ENCODE measurements at places on chromosomes 7 and 10.

DNA sequence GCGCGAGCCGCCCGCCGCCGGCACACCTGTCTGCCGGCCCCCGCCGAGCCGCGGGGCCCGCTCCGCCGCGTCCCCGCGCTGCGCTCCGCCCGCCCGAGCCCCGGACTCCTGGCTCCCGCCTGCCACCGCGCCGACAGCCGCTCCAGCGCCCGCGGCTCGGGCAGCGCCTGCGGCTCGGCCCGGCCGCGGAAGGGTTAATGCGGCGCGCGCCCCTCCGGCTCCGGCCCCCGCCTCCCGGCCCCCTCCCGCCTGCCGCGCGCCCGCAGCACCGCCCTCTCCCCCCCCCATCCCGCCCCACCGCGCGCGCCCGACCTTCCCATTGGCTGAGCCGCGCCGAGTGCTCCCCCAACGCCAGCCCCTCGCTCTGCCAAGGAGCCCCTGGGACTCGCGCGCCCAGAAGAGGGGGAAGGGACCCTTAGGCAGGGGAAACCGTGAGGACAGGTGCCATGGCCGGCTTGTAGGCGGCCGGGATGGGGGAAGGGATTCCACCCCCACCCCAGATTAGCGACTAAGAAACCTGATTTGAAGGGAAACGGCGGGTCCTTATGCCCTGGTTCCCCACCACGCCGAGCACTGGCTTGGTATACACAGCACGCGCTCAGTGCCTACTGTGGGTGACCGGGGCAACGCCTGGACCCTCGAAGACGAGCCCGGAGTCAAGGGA, at the start of gene KCNH2:
KCNH2 (minus strand) TSS at position 196 of the 664 bp plus-strand sequence. CDS start 408 bp downstream, outside the sequence.
- DNase-seq, result peak; percentile 47

DNA sequence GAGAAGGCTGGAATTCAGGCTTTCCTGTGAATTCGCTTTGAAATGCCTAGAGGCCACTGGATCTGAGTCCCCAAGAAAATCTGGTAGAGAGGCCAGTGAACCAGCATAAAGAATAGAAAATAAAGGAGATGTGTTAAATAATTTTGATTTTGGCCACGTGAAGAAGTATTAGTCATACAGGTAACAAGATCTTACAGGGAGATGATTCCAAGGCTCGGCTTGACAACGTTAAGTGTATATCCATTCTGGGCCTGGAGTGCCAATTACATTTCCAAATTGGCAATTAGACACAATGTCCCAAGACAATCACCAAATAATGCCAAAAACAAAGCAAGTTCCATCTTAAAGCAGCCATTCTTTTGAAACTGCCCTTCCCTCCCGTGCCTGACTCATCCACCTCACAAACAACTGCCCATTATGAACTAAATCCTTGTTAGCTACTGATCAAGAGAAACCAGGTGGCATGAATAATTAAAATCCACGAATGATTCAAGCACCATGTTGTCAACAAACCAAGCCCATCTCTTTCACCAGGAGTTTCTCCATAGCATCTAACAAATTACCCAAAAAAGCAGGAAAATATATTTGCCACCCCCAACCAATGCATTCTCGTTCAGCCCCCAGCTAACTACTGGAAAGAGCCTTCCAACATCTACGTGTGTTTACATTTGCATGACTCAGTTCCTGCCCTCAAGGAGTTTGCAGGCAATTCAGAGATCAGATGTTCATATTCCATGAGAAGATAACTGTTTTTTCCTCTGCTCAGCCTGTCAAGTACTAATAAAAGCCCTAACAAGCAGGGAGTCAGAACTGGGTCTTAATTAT, 8.5 kb downstream of the KCNMA1 start:
- no peak for DNase-seq

GRCh38 chr7:66720561-66720960, 20.0 kb upstream of the RABGEF1 start:
- no peak for DNase-seq

GRCh38 chr7:132519936-132520335, 56.3 kb downstream of the PLXNA4 start:
- no peak for DNase-seq

- no peak for DNase-seq
Observed at GRCh38 chr7:96740130-96740529, 30.5 kb upstream of the SEM1 start.

GRCh38 chr7:70569335-70569819, 562.6 kb upstream of the GALNT17 start:
- no peak for DNase-seq

DNA sequence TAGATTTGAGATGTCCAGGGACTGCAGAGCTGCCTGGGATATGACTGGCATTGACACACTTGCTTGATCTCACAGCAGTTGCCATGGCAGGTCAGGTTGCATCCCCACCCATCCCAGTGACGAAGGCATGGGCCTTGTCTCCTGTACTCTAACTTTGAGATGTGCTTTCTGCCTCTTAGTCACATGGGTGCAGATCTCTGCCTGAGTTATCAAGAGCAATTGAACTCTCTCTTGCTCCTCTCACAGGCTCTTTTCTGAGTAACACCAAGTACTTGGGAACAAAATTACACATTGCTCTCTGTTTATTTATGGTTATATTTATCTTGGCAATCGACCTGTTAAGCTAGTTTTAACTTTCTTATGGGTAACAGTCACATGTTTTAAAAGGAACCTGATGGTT, 237.3 kb downstream of the NSUN6 start:
- no peak for DNase-seq

GRCh38 chr10:68784476-68784875, 42.9 kb upstream of the STOX1 start:
- no peak for DNase-seq

DNA sequence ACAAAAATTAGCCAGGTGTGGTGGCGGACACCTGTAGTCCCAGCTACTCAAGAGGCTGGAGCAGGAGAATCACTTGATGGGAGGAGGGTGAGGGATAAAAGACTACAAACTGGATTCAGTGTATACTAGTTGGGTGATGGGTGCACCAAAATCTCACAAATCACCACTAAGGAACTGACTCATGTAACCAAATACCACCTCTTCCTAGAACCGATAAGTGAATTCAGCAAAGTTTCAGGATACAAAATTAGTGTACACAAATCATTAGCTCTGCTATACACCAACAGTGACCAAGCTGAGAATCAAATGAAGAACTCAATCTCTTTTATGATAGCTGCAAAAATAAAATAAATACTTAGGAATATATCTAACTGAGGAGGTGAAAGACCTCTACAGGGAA, 23.0 kb upstream of the DMBT1 start:
- no peak for DNase-seq

- no peak for DNase-seq
Observed at GRCh38 chr10:72730479-72730878, 38.5 kb downstream of the MCU start.

DNA sequence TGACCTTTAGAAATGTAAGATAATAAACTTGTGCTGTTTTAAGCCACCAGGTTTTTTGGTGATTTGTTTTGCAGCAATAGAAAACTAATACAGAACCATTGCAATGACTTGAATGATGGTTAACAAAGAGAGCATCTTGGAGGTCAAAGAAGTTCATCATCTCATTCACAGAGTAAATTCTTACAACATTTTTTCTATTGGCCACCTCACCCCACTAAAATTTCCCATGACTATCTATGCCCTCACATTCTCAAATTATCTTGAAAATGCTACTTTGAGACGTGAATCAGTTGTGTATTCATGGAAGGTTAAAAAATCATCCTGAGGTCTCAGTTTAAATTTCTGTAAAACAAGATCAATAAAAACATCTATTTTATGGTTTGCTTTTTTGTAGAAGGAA, 754.2 kb downstream of the SORCS1 start:
- no peak for DNase-seq

GRCh38 chr10:4022473-4022872, 237.5 kb upstream of the KLF6 start:
- no peak for DNase-seq

- DNase-seq, result no peak
Observed at GRCh38 chr7:87113077-87113476, 39.2 kb upstream of the DMTF1 start.

GRCh38 chr7:105298439-105298894, 90.3 kb downstream of the SRPK2 start:
- no peak for DNase-seq

DNA sequence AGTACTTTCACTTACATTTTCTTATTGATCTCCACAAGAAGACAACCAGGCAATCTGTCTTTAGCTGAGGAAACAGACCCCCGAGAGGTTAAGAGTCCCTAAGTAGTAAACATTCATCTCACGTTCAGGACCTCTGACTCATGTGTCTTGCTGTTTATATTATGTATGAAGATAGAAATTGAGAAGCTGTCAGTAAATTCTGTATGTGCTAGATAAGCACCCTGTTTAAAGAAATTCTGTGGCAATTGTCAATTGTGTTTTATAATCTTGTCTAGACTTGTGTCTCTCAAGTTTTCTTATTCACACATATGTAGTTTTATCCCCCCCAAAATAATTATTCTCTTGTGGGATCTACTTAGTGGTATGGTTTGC, 14.5 kb downstream of the ADK start:
- no peak for DNase-seq

DNA sequence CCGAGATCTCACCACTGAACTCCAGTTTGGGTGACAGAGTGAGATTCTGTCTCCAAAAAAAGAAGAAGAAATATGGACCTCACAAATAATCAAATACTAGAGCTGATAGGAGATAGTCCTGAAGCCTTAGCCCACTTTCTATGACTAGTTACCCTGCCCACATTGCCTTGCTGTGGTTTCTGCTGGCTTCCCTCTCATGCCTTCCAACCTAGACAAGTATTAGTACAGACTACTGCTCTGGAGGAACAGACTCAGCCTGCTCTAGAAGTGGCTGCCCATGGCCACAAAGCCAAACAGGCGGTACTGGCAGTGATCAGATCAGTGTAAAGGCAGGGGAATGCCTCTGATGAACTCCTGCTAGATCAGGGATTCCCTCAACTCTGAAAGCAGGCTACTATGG, 89.7 kb upstream of the PRKAR2B start:
- DNase-seq, result no peak

- no peak for DNase-seq
Observed at GRCh38 chr7:17142831-17143541, 155.5 kb upstream of the AHR start.

GRCh38 chr10:3805201-3805790, 20.3 kb upstream of the KLF6 start:
- no peak for DNase-seq

GRCh38 chr7:4713183-4713784, 31.2 kb downstream of the FOXK1 start:
- no peak for DNase-seq

- no peak for DNase-seq
Observed at GRCh38 chr7:132076301-132077035, 499.8 kb downstream of the PLXNA4 start.

DNA sequence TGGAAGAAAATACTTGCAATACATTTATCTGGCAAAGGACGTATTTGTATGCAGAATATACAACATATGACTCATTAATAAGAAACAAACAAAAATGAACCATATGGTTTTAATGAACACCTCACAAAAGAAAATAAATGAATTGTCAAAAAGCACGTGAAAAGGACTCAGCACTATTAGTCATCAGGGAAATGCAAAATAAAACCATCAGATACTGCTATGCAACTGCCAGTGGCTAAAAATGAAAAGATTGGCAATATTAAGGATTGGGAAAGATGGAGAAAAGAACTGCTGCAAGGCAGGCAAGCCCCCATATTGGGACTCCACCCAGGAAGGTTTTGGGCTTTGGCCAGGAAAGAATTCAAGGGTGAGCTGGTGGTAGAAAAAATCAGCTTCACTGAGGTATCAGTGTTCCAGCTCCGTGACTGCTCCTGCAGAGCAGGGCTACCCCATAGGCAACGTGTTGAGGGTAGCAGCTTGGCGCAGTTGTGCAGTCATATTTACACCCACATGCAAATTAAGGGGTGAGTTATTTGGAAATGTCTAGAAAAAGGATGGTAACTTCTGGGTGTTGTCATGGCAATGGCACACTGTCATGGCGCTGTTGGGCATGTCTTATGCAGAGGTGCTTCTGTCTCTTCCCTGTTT, 72.7 kb downstream of the CUBN start:
- no peak for DNase-seq

- DNase-seq, result no peak
Observed at GRCh38 chr7:114916261-114916892, 5.5 kb upstream of the MDFIC start.

DNA sequence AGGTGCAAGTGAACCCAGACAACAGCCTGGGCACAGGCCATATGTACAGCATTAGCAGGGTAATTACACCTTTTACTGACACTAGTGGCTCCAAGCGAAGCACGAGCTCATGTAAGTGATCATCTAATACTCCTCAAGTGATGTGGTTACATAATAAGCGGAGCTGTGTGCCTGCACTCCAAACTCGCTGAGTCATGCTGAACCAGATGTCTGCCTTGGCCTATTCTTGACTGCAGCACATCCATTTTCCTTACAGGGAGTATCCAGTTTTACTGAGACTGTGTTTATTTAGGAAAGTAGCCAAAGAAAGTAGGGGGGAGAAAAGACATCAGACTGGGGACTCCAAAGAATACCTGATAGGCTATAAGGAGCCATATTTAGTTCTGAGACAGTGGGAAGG, 90.1 kb downstream of the GRM3 start:
- DNase-seq, result no peak

DNA sequence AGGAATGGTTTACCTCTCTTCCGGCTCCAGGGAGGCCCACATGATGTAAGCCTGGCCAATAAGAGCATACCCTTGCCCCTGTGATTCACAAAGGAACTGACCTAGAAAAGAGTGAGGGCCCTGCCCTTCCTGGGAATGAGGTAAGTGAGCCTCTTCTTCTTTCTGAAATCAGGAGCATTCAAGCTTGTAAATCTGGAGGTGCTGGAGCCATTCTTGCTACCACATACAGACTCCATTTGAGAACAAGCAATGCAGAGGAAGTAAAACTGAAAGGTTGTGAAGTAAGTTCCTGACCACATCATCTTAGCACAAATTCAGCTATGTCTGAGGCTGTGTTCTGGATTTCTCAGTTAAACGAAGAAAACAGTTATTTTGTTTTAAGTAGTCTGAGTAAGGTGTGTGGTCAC, 132.2 kb downstream of the CD36 start:
- DNase-seq, result no peak

GRCh38 chr7:96995406-96996110, 9.8 kb upstream of the DLX6 start:
- DNase-seq, result no peak

GRCh38 chr7:79984210-79984609, 150.4 kb upstream of the GNAI1 start:
- DNase-seq, result no peak

- DNase-seq, result no peak
Observed at GRCh38 chr7:87369216-87369615, 23.8 kb downstream of the CROT start.

DNA sequence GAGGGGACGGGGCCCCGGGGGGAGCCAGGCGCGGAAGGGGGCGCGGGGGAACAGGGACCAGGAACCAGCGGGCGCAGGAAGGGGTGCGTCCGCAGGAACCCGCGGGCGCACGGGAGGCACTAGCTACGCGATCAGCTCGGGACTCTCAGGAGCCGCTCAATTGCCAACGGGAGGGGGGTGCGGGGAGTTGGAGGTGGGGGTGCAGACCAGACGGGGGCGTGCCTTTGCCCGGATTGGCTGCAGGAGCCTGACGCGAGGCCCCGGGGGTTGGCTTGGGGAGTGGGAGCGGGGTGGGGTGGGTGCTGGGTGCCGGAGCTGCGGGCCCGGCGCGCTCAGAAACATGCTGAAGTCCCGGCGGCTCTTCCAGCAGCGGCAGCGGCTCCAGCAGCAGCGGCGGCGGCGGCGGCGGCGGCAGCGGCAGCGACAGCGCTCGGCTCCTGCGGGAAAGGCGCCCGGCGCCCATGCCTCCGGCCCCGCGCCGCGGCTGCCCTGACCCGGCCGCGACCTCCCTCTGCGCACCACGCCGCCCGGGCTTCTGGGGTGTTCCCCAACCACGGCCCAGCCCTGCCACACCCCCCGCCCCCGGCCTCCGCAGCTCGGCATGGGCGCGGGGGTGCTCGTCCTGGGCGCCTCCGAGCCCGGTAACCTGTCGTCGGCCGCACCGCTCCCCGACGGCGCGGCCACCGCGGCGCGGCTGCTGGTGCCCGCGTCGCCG, at the start of gene ADRB1:
ADRB1 (plus strand) TSS at position 335 of the 715 bp plus-strand sequence; CDS start at position 602, 267 bp downstream.
- DNase-seq, result peak; percentile 87

Measured in occipital lobe (tissue), 3 donors.